Left lobe of liver (tissue), 2 donors: ENCODE measurements at places on chromosomes 1 and 21. TPM values are rescaled to one million over a fixed set of nuclear protein-coding genes. Genes with fewer than 3 reads are reported as not detected.

Gene KCNAB2
- total RNA-seq: 6.9 TPM

Gene VHLL
- not detected for total RNA-seq

Gene GPR161
- total RNA-seq: 0.38 TPM

Gene C1orf116
- total RNA-seq: 0.55 TPM

Gene OVAAL
- not detected for total RNA-seq

Gene TNFRSF25
- total RNA-seq: 2.1 TPM

Gene TSPAN1
- 7.7 TPM for total RNA-seq

Gene SLC2A5
- 0.35 TPM for total RNA-seq

Gene SELE
- 0.93 TPM for total RNA-seq

Gene PLA2G2F
- total RNA-seq: not detected

Gene LRRC71
- not detected for total RNA-seq

Gene PLA2G2A
- 128 TPM for total RNA-seq

Gene BARHL2
- total RNA-seq: not detected

Gene FOXO6
- 0.38 TPM for total RNA-seq

Gene HMGB4
- not detected for total RNA-seq

Gene IL20
- not detected for total RNA-seq

Gene TTC22
- 4.4 TPM for total RNA-seq

Gene CCDC30
- total RNA-seq: 1.7 TPM

Gene CYP4A11
- total RNA-seq: 501 TPM

Gene SLC44A3
- total RNA-seq: 3.1 TPM

Gene NEGR1
- total RNA-seq: 0.20 TPM

Gene TEX38
- total RNA-seq: not detected

Gene TRIM17
- total RNA-seq: not detected

Gene TMEM35B
- total RNA-seq: 15.8 TPM

Gene SERPINC1
- 2,515 TPM for total RNA-seq

Gene B3GALT2
- total RNA-seq: 0.13 TPM

Gene TMPRSS2
- 21.5 TPM for total RNA-seq

Gene GJA8
- total RNA-seq: not detected

Gene SPAG17
- total RNA-seq: not detected

Gene CLCNKA
- 0.08 TPM for total RNA-seq

Gene PDZK1
- 76.0 TPM for total RNA-seq

Gene AMY2A
- total RNA-seq: 0.60 TPM

Gene EFNA1
- 85.1 TPM for total RNA-seq

Gene CRB1
- total RNA-seq: not detected

Gene PDE4B
- total RNA-seq: 2.4 TPM
